ENCODE measurements at places on chromosomes 2 and 18.
A peak's percentile ranks its signal among the peaks of the same experiment; 100 is the strongest.

DNA sequence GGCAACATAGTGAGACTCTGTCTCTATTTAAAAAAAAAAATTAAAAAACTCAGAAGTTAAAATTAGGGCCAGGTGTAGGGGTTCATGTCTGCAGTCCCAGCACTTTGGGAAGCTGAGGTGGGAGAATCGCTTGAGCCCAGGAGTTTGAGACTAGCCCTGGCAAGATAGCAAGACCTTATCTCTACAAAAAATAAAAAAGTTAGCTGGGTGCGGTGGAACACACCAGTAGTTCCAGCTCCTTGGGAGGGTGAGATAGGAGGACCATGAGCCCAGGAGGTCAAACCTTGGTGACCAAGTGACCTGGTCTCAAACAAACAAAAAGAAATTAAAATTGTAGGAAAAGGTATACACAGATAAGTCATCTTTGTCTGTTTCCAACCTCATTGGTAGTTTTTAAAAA lies 11.3 kb downstream of the TTLL4 start:
- no peak for DNase-seq

GRCh38 chr2:176117823-176118371 lies 1.3 kb downstream of the HOXD10 start:
- DNase-seq = no peak

- no peak for DNase-seq
These were observed 34.4 kb upstream of the CABYR start for GRCh38 chr18:24104486-24104885.

DNA sequence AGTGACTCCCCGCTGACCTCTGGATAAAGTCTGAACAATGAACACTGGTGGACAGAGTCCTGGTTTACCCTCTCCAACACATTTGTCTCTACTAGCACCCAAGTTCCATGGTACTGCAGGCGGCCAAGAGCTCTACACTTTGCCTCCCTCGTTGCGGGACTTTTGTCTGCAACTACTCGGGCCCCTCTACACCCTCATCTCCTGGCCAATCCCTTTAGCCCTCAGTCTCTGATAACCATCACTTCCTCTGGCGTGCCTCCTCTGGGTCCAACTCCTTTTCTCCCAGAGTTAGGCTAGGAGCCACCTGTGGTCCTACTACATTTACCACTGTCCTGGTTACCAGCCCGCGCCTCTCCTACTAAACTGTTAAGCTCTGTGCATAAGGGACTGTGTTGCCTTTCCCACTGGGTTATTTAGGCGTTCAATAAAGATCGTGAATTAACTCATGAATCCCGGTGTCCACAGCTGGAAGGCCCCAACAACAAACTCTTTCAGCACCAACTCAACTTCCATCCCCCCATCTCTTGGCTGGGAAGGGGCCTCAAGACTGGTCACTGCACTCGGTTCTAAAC lies 757 bp downstream of the HDHD2 start:
- no peak for DNase-seq

GRCh38 chr2:54455131-54455562 lies 980 bp upstream of the SPTBN1 start:
- no peak for DNase-seq

DNA sequence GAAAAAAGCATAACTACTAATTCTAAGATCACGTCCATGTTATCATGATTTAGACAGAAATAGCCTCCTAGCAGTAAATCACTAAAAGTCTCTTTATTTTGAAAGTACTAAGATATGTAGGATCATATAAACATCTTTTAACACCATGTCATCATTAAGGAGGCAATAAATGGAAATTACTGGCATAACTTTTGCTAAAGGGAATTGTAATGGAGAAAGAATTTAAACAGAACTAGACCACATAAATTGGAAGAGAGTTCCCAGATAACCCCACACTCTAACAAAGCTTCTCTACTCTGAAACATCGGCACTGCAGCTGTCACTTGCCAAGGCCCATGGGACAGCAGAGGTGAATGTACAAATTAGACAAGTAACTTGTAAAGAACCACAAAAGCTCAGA lies 29.5 kb downstream of the STK39 start:
- no peak for DNase-seq

DNA sequence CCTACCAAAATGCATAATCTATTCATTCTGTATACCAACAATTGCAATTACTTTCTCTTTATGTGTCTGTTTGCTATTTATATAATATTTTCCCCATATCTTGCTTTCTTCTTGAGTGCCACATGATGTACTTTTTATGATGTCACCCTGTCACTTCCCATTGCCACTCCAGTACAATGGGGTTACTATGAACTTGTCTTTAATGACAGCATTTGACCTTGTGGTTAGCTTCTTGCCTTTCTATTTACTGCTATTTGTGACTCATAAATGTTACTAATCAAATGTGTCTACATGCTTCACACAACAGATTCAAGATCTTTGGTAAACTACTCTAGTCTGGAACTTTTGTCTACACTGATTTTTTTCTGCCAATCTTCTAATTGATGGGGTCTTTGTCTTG lies 486.3 kb downstream of the NR4A2 start:
- DNase-seq = no peak

DNA sequence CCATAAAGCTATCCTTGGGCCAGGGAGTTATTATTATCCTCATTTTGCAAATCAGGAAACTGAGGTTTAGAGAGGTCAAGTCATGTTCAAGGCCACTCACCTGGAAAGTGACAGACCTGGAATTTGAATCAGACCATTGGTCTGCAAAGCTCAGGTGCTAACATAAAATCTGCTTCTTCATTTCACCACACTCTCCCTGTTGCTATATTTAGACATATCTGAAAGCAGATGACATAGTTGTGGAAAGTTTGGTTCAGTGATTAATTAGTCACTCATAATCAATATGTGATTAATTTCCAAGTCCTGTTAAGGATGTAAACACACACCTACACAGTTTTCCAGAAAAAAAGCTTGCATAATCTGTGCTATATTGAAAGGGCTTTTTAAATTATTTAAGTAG lies 57.4 kb downstream of the LINC00305 start:
- DNase-seq = no peak

DNA sequence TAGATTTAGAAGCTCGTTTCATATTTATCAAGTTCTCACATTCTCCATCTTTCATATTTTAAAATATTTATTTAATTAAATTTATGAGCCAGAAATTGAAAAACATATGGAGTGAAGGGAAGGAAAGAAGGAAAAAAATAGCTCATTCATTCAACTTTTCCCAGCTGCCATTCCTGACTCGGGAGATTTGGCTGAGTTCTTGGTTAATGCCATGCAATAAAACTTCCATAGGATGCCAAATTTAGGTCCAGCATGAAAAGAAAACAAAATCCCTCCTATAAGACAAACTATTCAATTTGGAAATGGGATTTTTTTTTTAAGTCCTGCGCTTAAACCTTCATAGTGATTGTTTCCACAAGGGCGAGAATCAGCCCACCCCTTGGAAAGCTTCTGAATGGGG lies 426.1 kb upstream of the TNP1 start:
- DNase-seq = no peak

DNA sequence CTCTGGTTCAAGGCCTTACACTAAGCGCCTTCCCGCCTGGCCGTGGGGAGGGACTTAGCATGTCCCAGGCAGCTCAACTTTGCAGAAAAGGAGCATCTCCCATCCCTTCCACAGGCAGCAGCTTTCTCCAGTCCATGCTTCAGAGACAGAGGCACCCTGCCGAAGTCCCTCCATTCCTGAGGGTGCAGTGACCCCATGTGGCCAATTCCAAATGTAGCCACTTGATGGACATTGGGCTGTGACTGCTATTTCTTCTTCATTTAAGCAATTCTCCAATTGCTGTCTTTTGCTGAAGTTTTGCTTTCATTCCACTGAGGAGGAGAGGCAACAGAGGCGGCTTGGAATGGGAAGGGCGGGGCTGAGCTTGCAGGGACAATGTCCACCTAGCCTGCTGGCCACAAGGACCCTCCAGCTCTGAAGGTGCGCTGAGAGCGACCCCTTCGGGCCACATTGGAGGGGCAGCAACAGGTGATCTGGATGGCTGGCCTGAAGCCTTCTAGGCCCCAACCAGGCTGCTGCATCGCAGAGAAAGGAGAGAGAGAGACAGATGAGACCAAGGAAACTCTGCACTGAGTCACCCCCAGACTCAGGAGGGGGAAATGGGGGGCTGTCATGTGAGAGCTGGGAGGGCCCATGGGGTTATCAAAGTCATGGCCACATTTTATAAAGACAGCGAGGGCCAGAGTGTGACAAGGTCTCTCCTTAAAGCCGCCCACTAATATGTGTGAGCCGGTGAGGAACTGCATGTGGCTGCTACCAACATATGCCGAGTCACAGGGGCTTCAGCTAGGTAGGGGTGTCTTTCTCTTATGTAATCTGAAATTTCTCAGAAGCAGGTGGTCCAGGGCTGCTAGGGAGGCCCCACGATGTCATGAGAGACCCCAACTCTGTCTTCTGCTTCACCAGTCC lies 61.3 kb downstream of the LONRF2 start:
- peak; percentile 64 for DNase-seq

- DNase-seq = peak; percentile 31
These were observed 66.1 kb upstream of the NXPH2 start for GRCh38 chr2:138846216-138846821.

DNA sequence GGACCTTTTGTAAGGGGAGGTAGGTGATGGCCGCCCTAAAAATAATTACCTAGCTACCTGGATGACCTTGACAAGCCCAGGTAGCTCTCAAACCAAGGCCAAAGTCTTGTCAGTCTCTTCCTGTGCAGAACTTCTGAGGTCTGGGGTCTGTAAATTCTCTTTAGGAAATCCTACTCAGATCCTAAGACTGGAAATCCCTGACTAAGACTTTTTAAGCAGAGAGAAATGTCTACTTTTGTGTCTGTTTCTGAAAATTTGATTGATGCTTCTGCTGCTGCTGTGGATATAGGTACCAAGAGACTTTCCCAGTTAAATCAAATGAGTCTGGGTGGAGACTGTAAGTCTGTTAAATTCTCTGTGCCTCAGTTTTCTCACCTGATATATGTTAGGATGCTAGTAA lies 36.9 kb upstream of the SIX3 start:
- no peak for DNase-seq

DNA sequence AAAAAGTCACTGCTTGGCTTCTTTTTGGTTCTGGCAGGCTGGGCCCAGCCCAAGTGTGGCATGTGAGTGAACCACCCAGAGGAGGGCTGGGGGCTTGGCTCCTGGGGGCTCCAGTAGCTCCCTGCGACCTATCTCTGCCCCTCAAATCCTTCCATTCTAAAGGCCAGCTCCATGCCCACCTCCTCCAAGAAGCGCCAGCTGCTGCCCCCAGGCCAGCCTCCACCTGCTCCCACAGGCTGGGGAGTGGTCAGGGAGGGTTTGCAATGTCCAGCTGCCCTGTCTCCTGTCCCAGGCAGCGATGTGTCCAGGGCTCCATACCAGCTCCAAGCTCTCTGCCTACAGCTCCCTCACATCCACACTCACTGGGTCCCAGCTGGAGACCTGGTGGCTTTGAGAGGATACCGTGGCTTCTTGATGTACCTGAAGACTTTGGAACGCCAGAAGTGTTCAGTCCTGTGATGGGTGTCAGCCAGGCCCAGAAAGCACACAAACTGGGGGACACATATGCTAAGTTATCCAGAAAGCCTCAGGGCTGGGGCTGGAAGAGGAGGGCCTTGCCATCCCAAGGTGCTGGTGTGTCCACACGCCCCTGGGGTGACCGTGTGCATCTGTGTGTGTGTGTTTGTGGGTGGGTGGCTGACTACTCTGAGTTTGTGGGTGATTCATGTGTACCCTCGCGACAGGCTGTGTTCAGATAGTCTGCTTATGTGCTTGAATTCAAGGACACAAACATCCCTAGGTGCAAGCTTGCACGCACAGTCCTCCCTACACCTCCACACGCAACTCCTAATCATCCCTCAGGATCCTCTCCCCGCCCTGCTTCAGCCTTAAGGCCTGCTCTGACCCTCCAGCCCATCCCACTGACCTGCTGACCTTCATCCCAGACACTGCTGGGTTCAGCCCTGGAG lies 33.4 kb downstream of the ZFP36L2 start:
- no peak for DNase-seq

DNA sequence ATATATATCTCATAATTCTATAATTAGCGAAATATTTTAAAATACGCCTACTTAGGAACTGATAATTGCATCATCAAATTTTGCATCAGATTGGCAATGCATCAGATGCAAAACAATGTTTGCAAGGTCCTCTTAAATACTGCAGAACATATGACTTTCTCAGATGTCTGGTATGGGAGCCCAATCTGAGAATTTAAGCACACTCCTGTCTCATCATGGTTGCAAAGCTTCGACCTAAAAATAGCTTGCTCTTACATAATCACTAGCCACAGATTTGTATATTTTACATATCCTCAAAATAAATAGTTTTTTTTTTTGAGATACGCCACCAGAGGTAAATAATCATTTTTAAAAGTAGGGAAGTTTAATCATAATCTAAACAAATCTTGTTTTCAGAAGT lies 123.2 kb downstream of the CABYR start:
- DNase-seq = no peak
